NCI-H2227 treated with DMSO at 0.1 percent for 48 hours (cell line): ENCODE measurements at places on chromosomes 11 and 22.
A peak's percentile ranks its signal among the peaks of the same experiment; 100 is the strongest.

GRCh38 chr11:13784855-13785254 lies 116.4 kb downstream of the FAR1 start:
- DNase-seq, result no peak

- no peak for DNase-seq
Observed at GRCh38 chr11:70732881-70733196, 334.5 kb downstream of the CTTN start.

GRCh38 chr11:115980337-115981103 lies 476.3 kb upstream of the CADM1 start:
- DNase-seq, result no peak

DNA sequence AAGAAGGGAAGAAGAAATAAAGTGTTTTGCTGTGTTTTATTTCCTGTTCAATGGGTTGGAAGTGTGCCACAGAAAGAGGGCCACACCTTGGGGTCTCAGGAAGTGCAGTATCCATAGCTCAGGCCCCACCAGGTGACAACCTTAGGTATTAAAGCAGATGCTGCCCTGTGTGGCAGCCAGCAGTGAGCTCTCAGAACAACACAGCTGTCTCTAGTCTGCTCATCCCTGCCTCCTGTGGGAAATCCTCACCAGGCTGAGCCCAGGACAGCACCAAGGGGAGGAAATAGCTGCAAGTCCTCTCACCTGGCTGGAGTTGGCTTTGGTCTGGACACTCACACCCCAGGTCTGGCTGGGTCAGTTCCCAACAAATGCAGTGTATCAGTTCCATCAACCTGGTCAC lies 25.1 kb downstream of the ARL14EP start:
- DNase-seq, result no peak

DNA sequence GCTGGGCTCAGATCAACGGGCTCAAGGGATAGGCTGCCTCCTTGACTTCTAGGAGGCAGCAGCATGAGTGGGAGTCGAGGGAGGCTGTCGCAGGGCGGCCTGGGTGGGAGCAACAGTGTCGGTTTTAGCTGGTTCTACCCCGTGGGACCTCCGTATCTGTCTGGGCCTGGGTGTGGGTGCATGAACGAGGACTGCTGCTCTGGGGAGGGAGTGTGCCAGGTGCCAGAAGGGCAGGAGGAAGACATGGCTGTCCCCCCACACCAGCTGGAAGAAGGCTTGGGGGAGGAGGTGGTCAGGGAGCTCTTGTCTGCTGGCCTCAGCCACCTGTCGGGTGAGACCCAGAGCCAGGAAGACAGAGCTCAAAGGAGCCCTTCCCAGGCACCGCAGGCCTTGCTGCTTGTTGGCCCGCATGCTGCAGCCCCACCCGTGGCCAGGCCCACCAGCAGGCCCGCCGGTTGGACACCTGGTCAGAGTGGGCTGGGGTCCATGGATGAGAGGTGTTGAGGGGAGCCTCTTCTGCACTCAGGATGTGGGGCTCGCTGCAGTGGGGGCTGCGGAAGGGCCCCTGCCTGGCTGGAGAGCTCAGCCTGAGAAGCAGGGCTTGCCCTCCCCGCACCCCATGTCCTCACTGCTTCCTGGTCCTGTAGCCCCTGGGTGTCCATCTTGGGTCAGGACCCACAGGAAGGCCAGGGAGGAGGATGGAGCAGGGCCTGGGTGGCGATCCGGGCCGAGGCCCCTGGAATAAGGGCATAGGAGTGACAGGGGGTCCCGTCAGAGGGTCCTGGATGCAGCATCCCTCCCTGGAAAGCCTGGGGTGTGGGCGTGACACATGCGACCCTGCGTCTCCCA lies 3.4 kb downstream of the CEND1 start:
- no peak for DNase-seq

DNA sequence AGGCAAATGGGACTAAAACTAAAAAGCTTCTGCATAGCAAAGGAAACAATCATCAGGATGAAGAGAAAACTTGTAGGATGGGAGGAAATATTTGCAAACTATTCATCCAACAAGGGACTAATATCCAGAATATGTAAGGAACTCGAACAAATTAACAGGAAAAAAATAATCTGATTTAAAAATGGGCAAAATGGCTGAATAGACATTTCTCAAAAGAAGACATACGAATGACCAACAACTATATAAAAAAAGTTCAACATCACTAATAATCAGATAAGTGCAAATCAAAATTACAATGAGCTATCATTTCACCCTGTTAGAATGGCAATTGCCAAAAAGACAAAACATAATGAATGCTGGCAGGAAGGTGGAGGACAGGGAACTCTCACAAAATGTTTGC lies 12.0 kb downstream of the OR52E1 start:
- no peak for DNase-seq

DNA sequence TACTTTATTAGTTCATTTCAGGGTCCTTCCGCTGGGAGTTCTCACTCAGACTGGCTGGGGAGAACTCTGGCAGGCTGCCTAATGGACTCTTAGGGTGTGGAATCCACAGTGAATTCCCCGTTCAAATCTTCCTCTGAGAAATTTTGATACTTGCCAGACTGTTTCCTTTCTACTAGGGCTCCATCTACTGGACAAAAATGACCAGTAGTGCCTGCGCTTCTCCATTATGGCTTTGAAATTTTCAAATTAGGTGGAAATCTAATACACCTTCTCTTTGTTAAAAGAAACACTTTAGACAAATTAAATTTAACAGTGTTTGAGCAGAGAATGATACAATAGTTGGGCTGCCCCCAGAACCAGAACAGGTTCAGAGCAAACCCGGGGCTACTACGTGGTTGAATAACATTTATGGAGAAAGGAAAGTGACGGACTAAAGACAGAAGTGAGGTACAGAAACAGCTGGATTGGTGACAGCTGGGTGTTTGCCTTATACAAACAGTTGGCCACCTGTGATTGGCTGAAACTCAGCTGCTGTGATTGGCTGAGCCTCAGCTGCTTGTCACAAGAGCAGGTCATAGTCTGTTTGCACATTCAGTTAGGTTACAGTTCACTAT lies 52.9 kb upstream of the FDX1 start:
- DNase-seq, result peak; percentile 53

GRCh38 chr11:19437760-19438159 lies 197.0 kb upstream of the E2F8 start:
- DNase-seq, result no peak

GRCh38 chr11:101438126-101438525 lies 145.7 kb downstream of the TRPC6 start:
- no peak for DNase-seq

DNA sequence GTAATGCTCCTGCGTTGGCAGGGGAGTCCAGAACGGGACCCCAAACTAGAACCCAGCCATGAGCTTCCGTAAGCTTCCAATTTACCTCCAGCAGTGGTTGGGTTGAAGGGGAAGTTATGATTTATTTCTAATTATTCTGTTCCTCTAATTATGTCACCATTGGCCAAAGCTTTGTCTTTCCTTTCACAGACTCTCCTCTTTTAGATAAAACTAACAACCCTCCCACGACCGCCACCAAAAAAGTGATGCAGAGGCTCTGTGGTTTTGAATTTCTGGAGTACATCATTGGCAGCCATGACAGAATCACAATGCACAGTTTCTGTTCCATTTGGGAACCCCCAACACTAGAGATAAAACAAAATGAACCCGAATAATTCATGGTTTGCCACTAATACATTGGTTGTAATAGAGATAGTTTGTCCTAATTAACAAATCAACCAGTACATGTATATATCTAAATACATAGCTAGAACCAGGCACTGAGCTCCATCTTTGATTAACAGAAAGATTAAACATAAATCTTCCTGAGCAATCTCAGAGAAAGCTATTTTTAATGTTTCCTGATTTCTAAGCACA lies 64.3 kb downstream of the ETS1 start:
- no peak for DNase-seq

DNA sequence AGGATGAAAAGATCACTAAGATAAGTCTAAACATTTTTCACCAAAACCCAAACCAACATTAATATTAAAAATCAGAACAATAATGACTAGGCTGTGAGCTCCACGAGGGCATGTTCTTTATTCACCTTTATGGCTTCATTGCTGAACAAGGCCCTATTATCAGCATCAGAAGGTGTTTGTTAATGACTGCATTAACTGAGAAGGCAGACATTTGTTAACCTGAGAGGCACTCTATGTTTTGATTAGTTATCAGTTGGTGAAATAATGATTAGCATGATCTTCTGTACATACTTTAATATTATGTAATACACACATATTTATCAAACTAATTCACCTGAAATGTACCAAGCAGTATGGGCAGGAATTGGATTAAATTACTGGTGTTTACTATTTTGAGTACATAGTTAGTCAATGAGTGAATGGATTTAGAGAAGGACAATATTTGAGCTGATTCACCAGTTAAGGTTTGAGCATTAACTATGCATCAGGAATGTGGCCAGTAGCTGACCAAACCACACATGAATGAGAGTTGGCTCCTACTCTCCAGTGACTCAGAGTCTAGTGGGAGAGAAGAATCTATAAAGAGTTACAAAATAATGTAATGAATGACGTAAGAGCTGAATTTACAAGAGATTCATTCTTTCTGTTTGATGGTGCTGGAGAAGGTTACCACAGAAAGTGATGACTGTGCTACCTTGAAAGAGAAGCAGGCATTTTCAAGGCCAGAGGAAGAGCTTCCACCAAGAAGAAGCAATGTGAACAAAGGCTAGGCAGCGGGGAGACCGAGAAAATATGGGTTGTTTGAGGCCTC lies 6.7 kb downstream of the IL18 start:
- DNase-seq, result no peak

DNA sequence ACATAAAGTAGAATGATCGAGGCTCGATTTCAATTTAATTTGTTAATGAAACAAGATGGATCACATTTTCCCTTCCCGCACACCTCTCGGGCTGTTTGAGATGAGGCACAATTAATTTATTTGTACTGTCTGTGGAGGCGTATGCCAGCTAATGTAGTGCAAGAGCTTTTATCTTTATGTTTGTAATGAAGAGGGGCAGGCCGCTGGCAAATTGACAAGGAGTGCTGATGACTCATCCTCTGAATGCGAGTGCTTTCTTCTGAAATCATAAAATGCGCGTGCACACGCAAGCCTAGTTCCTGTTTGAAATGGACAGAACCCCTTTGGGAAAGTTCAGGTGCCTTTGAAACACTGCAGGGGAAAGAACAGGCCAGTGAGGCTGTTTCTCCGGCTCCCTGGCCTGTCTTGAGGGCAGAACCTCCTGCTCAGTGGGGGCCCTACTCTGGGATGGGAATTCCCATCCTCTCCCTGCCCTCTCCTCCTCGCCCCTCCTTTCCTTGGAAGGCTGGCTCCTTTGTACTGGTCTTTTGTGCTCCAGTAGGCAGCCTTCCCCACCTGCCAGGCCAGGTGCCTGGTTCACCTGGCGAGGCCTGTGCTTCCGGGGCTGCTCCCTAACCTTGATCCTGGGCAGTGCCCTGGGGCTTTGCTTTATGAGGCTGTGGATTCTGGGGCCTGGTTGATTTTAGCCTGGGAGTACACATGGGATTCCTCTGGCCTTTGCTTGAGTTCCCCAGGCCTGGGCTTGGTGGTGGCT lies 50.3 kb downstream of the TEAD1 start:
- DNase-seq, result peak; percentile 61

DNA sequence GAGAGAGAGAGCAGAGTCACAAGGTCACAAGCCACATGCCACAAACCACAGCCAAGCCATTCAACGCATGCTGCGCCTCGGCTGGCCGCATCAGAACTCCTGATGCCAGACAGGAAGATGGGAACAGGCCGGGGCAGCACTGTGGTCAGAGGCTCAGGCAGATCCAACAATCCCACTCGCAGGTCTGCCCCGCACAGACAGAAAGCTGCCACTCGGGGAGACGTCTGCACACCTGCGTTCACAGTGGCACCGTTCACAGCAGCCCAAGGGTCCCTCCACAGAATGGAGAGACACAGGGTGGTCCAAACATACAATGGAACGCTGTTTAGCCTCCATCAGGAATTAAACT lies 408.8 kb downstream of the CTTN start:
- DNase-seq, result no peak

DNA sequence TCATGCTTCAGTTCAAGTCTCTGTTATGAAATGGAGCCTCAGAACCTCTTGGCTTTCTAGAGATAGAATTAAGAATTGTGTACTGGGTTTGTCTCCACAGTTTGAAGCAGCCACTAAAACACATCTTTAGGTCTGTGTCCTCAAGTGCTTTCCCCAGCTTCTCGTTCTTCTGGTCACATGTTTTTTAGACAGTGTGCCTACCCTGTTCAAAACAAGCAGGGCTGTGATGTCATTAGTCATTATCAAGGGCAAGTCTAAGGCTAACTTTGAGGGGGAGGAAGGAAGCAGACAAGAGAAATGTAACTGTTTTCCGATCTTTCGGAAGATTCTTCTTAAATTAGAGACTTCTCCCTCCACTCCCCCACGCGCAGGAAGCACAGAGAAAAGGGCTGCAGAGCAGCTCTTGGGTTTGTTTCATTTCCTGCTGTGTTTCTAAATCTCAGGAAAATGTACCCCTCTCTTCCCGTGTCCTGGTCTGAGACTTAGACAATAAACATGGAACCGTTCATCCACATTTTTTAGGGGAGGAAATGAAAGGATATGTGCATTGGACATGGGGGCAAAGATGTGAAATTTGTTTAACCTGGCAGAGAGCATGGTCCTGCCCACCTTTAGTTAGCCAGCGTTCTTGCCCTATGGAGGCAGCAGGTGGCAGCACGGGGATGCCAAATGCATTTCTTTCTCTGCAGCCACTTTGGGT lies 3.1 kb downstream of the AKIP1 start:
- peak; percentile 50 for DNase-seq

GRCh38 chr22:42066937-42067336 lies 3.7 kb downstream of the NAGA start:
- DNase-seq, result no peak

DNA sequence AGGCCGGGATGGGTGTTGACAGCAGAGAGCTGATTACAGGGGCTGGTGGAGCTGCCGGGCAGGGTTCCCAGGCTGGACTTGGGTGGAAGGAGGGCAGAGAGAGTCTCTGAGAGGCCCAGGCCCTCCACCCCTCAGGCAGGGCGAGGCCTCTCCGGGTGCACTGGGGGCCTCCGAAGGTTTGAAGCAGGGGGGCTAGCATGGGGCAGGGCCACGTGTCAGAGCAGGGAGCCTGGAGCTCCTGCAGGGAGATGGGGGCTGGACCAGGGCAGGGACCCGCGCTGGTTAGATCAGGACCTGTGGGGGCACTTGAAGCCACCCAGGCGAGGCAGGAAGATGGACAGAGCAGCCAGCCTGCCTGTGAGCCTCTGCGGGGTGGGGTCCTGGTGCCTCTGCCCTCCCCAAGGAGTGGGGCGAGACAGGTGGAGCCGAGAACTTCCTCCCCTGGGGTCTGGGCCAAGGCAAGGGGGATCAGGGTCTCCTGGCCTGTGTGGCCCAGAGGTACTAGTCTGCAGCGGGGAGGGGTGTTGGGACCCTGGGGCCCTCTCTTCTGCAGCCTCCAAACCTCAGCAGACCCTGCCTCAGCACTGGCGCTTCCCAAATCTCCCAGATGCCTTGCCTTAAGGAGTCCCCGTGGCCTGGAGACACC lies 911 bp downstream of the PANX2 start:
- DNase-seq, result no peak
